ENCODE measurements at places on chromosomes 2 and 18.

GRCh38 chr18:33841221-33841967 lies 263.4 kb downstream of the ASXL3 start:
- DNase-seq: no peak

GRCh38 chr2:84807063-84807485 lies 73.8 kb downstream of the TRABD2A start:
- DNase-seq: peak; percentile 7

DNA sequence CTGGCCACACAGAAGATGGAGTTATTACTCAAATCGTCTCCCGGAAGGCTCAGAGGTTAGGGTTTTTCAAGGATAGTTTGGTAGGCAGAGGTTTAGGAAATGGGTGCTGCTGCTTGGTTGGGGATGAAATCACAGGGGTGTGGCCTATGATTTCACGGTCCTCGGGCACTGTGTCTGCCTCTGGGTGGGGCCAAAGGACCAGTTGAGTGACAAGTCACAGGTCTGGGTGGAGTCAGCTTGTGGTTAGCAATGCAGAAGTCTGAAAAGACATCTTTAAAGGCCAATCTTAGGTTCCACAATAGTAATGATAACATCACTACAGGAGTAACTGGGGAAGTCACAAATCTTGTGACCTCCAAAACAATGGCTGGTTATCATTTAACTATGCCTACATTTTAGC lies 387.8 kb downstream of the ZNF521 start:
- DNase-seq: no peak

GRCh38 chr2:68878753-68879152 lies 7.6 kb upstream of the BMP10 start:
- peak; percentile 49 for DNase-seq

DNA sequence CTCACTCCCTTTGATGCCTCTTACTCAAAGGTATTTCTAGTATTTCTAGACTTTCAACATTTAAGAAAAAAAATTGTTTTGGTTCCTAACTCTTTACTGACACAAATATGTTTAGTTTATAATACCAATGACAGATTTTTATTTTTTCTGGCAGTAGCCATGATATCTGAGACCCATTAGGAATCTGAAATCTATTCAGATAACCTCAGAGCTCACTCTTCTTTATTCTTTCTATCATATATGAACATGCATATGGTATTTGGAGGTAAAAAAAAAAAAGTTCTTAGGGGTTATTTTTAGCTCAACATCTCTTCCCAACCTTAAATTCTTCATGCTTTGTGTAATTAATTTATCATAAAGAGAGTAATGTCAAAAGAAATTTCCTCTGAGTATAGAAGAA lies 465.5 kb downstream of the CDH2 start:
- DNase-seq: no peak

DNA sequence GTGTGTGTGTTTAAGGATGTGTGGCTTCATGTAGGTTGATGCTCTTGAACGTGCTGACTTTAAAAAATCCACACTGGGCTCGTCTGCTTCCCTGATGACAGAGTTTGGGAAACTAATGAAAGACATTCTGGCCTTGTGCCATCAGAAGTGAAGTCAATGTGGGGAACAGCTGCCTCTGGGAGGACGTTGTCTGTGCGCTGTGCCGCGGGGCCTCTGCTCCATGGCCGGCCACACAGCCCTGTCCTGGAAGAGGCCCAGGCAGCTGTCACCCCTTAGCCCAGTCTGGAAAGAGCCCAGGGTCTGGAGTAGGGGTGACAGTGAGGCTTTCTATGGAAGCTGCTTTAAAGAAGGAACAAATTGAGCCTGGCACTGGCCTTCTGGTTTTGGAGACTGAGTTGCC lies 155.8 kb downstream of the SH3RF3 start:
- DNase-seq: peak; percentile 31

GRCh38 chr2:200654823-200655222 lies 69.0 kb downstream of the AOX1 start:
- DNase-seq: no peak

- DNase-seq: no peak
Measured at GRCh38 chr2:99899058-99899855, 243.1 kb downstream of the AFF3 start.

GRCh38 chr2:225233234-225233633 lies 166.3 kb upstream of the NYAP2 start:
- no peak for DNase-seq

DNA sequence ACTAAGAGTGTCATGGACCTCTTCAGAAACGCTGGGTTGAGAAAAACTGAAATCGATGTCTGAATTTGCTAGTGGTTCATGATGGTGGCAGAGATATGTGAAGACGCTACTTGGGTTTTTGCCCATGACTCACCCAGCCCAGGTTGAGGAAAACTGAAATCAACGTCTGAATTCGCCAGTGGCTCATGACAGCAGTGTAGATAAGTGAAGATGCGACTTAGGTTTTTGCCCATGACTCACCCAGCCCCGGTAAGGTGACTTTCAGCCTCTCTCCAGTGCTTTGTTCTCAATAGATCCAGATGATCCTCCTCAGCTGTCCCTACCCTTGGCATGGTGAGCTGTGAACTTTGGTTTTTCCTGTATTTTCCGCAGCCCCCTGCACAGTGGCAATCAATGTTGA lies 105.3 kb upstream of the SIX3 start:
- no peak for DNase-seq

DNA sequence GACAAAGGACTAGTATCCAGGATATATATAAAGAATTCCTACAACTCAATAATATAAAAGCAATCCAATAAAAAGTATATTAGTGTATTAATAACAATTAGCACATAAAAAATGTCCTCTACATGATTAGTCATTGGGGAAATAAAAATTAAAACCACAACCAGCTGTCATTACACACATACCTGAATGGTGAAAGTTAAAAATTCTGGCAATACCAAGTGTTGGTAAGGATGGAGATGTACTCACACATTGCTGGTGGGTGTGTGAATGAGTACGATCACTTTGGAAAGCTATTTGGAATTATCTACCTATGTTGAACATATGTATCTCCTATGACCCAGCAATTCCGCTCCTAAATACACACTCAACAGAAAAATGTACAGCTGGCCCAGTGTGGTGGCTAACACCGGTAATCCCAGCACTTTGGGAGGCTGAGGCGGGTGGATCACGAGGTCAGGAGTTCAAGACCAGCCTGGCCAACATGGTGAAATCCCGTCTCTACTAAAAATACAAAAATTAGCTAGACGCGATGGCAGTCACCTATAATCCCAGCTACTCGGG lies 14.3 kb upstream of the NOL10 start:
- no peak for DNase-seq

DNA sequence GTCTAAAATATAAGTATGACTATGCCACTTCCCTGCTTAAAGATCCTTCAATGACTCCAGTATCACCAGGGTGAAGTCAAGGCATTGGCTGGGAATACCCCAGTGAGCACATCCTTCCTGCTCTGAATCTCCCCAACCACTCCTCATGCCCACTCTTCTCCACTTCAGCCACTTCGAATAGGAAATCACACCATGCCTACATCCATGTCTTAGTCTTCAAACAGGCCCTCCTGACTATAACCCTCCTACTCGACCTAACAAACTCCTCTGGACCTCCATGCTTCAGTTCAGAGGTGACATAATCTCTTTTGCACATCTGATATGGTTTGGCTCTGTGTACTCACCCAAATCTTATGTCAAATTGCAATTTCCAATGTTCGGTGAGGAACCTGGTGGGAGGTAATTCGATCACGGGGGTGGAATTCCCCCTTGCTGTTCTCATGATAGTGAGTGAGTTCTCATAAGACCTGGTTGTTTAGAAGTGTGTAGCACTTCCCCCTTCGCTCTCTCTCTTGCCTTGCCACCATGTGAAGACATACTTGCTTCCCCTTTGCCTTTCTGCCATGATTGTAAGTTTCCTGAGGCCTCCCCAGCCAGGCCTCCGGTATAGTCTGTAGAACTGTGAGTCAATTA lies 87.8 kb upstream of the TFCP2L1 start:
- DNase-seq: no peak

DNA sequence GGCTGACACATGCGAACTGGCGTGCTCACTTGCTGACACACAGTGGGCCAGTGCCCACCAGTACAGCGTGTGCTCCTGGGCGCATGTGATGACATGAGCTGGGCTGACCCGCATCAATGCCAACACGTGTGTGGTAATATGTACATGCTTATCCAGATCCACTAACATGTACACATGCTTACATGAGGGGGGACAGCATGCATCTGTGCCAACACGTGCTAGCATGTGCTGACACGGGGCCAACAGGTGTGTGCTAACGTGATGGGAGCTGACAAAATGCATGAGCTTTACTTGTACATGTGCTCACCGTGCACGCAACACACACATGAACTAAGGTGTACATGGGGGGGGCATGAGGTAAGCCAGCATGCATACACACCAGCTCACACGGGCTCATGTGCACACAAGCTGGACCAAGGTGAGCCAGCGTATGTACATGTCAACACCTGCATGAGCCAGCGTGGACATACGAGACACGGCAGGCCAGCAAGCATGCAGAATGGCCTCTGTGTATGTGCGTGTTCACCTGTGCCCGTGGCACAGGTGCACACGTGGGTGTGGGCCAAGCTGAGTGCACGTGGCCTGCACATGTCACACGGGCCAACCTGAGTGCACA lies 28.5 kb downstream of the GPC1 start:
- no peak for DNase-seq

DNA sequence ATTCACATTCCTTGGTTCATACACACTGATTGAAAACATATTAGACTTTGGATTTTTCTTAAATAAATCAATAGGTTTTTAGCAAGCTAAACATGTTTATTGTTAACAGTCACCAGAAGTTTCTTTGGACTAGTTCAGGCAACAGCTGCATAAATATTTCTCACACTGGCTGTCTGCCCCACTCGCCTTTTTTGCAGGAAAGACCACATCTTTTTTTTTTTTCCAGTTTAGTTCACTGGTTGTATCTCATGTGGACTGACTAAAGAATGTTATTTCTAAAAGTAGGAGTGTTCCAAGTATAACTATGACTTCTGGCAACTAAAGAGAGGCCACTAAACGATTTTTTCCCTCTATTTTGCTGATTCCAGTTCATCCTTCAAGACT lies 31.1 kb downstream of the SLC40A1 start:
- DNase-seq: peak; percentile 87

GRCh38 chr2:141411419-141411818 lies 719.4 kb downstream of the LRP1B start:
- no peak for DNase-seq

- DNase-seq: peak; percentile 79
Measured at GRCh38 chr2:172556284-172557033, 569 bp downstream of the PDK1 start.

- peak; percentile 38 for DNase-seq
Measured at GRCh38 chr18:11419338-11419737, 190.1 kb upstream of the SLC35G4 start.

DNA sequence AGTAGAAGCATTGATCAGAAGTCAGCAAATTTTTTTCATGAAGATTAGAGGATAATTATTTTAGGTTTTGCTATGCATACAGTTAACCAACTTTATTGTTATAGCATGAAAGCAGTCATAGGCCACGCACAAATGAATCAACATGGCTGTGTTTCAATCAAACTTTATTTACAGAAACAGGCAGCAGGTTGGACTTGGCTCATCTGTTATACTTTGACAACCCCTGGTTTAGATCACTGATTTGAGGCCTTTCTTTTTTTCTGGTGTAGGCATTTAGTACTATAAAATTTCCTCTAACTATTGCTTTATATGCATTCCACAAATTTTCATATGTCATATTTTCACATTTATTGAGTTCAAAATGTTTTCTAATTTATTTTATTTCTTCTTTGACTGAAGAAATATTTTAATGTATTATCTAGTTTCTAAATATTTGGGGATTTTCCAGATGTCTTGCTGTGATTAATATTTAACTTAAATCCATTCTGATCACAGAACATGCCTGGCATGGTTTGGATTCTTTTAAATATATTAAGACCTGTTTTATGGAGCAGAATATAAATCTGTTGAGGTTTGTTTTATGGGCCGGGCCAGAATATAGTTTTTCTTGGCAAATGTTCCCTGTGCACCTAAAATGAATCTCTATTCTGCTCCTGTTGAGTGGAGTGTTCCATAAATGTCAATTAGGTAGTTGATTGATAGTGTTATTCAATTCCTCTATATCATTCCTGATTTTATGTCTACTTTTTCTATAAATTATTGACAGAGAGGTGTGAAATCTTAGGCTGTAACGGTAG lies 116.3 kb upstream of the KLHL29 start:
- no peak for DNase-seq

DNA sequence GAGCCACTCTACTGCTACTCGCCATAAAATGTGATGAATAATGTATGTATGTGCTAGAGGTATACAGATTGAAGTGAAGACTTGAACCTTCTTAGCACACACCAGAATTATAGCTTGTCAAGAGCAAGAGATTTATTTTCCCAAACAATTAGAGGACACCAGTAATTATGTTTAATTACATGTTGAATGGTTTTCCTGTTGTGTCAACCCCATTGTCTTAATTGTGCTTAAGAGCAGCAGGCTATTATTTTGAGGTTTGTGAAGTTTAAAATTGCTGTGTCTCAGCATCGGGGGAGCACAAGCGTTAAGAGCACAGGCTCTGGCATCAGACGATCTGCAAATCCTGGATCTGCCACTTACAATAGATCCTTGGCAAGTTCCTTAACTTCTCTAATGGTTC lies 29.0 kb downstream of the KIF5C start:
- no peak for DNase-seq

DNA sequence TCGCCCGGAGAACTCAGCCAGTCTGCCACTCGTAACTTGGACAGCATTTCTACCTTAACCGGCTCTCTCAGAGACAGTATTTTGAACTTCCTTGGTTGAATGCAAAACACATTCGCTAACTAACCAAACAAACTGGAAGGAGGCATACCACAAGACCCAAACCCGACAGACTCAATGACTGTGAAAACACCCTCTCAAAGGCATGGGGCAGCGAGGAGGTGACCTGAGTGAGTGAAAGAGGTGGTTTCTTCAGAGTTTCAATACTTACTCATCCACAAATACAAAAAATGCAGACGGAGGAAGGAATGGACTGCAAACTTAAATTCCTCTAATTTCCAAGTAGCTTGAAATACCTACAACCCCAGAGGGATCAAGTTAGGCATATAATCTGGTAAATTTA lies 132.9 kb downstream of the GAREM1 start:
- no peak for DNase-seq

DNA sequence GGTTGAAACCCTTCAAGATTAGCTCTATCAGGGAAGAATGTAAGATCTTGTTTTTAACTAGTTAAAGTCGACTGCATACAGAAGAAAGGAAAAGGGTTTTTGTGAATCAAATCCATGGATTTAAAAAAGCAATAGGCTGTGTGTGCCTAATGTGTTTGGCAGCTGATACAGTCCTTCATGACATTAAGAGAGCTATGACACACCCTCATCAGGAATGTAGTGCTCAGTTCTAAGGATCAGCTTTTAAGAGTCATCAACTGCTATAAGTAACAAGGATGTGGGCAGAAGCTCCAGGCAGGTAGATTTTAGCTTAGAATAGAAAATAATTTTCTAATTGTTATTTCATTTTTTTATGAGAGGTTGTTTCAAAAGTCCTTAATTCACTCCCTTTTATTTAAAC lies 52.9 kb downstream of the PPP1R1C start:
- no peak for DNase-seq

DNA sequence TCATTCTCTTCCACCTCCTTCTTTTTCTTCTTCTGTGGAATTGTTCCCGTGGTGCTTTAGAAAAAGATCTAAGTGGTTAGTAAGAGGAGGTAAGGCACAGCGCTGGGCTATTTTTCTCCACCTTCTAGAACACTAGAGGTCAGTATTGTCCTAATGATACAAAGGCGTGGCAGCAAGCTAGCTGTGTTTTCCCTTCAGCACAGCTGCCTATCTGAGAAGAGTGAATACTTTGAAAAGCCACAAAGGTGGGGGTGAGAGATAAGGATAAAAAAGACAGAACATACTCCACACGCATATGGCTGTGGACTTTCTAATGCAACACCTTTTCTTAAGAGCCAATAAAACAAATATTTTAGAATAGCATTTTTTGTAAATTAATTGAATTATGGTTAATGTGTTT lies 2.1 kb downstream of the CNTNAP5 start:
- peak; percentile 9 for DNase-seq

All from endothelial cell of umbilical vein (primary cell).